ENCODE measurements at places on chromosomes 3 and 15. TPM values are rescaled to one million over a fixed set of nuclear protein-coding genes. Genes with fewer than 3 reads are reported as not detected.

Gene FAM81A
- 4.1 TPM for total RNA-seq

Gene RAD51
- total RNA-seq, result 20.3 TPM

Gene OTOL1
- total RNA-seq, result not detected

Gene SCG5
- total RNA-seq, result 48.1 TPM

Gene VEPH1
- 31.8 TPM for total RNA-seq

Gene CHRNA5
- total RNA-seq, result 26.2 TPM

Gene B4GALT4
- total RNA-seq, result 45.3 TPM

Gene SEMA3G
- total RNA-seq, result 2.5 TPM

Gene UBE2E2
- 169 TPM for total RNA-seq

Gene NANOGP8
- 49.6 TPM for total RNA-seq

Gene MUC20
- not detected for total RNA-seq

Gene CHRNA3
- total RNA-seq, result 1.3 TPM

Gene OXSM
- 2.2 TPM for total RNA-seq

Gene MYZAP
- total RNA-seq, result 0.66 TPM

Gene LHFPL4
- total RNA-seq, result 11.5 TPM

Gene CRYGS
- total RNA-seq, result 2.9 TPM

DNA sequence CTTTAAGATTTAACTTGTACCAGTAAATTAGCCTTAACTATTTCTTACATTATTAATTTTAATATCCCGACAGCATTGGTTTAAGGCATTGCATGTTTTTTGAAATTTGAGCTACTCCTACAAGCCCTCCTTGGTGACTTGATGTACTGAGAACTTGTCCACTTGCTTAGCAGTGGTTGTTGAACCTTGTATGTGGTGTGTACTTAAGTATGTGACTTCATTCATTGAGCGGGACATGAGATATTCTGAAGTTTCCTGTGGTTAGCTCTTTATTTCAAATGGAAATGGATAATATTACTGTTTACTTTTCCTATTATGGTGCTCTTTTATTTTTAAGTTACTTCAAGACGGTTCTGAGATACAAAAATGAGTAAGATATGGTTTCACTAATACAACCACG is 3.6 kb upstream of the COL6A5 start:
- H3K27me3 ChIP-seq, result peaks cover 35% of the 10 kb centered on the region
- no peak for DNase-seq
- H3K36me3 ChIP-seq, result no peaks in the 10 kb centered on the region
- H3K4me3 ChIP-seq, result no peak overlapping the region
- peaks cover 10% of the 10 kb centered on the region for H3K4me1 ChIP-seq

DNA sequence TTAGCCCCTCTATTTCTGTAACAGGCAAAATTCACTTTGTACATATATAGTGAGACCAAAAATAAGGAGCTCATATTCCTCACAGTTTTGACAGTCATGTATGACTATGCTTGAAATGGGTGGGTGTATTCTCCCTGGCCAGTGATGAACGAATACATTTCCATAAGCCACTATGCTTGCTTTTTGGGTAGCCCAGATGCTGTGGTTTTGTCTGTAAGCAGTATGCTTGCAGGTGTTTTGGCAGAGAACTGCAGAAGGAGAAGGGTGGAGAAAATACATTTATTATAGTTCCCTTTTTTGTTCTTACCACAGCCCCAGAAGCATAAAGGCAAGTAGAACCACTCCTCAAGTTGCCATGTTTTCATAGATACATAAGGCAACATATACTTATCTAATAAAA is 131.2 kb downstream of the RBMS3 start:
- H3K4me3 ChIP-seq, result no peak overlapping the region
- H3K27ac ChIP-seq, result no peak overlapping the region
- H3K4me1 ChIP-seq, result peaks cover 43% of the 10 kb centered on the region
- no peaks in the 10 kb centered on the region for H3K36me3 ChIP-seq
- DNase-seq, result no peak

DNA sequence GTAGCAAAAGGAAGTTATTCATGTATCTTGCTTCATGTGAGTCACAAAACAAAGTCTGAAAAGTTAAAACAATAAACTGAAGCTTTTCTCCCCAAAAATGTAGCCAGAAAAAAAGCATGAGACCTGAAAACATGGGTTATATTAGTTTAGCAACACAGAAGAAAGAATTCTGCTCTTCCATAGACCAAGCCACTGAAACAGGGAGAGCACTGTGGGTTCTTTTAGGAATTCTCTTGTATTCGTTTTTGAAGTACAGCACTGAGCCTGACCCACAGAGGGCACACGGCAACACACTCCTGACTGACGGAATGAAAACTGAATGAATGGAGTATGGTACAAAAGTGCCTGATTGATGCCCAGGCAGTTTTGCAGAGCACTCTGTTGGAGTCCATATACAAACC is 66.6 kb downstream of the TM4SF4 start:
- no peak overlapping the region for H3K4me3 ChIP-seq
- no peaks in the 10 kb centered on the region for H3K27me3 ChIP-seq
- peaks cover 29% of the 10 kb centered on the region for H3K4me1 ChIP-seq
- no peaks in the 10 kb centered on the region for H3K36me3 ChIP-seq
- DNase-seq, result no peak

DNA sequence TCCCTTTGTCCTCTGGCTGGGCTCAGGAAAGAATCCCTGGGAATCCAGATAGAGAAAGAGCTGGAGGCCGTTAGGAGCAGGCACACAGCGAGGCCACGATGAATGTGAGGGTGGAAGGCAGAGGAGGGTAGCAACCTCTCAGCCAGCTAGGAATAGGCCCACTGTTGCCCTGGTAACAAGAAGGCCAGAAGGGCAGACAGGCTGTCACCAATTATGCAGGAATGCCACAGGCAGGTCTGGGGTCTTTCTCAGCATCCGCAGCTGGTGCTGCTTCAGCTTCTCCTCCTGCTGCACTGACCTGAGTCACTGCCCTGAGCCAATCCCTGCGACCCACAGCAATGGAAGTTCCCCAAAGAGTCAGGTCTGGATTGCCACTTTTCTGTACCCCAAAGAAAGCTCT is 62.8 kb upstream of the C3orf80 start:
- no peak overlapping the region for H3K4me3 ChIP-seq
- peak; percentile 93 for DNase-seq
- no peaks in the 10 kb centered on the region for H3K36me3 ChIP-seq
- no peaks in the 10 kb centered on the region for H3K27me3 ChIP-seq
- H3K27ac ChIP-seq, result peak overlapping the region; percentile 7

DNA sequence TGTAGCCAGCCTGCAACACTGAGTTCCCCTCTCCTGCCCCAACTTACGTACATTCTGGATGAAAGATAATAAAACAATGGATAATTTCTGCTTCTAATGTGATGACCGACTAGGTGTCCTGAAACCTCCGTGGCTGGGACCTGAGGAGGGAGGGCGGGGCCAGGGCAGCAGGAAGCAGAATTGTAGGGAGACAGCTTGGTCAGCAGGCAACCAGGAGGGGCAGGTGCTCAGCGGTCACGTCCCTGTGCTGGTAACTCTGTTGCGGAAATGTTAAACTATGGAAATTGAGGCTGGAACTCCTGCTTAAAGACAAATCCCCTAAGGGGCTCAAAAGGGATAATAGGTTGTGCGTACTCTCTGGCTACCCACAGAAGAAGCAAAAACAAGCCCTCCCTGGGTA is 30.4 kb downstream of the SLC6A20 start:
- no peaks in the 10 kb centered on the region for H3K36me3 ChIP-seq
- H3K4me1 ChIP-seq, result 0 out of 2 replicates have a peak, but pooled peaks cover under 1% of the 10 kb centered on the region
- DNase-seq, result no peak

- DNase-seq, result no peak
- no peaks in the 10 kb centered on the region for H3K36me3 ChIP-seq
- no peak overlapping the region for H3K4me3 ChIP-seq
- no peaks in the 10 kb centered on the region for H3K27me3 ChIP-seq
- no peak overlapping the region for H3K27ac ChIP-seq
Observed at GRCh38 chr15:70920981-70921696, 28.5 kb downstream of the LRRC49 start.

- no peak overlapping the region for H3K27ac ChIP-seq
- H3K36me3 ChIP-seq, result no peaks in the 10 kb centered on the region
- H3K27me3 ChIP-seq, result no peaks in the 10 kb centered on the region
- no peak for DNase-seq
- H3K4me3 ChIP-seq, result no peak overlapping the region
Observed at GRCh38 chr15:51444112-51444511, 102.7 kb downstream of the GLDN start.

DNA sequence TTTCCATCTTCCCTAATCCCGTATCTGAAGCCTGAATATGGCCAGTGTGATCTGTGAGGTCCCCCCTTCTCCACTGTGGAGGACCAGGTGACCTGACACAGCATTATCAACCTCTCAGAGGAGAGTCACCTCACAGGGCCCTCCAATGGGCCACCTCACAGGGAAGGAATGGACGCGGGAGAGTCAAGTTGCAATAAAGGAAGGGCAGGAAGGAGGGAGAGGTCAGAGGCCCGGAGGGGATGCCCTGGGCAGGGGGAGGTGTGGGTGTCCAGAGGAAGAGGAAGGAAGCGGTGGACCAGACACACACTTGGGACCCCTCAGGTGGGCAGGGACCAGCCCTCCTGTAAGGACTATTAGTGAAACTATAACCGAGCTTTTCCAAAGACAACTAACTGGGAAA is 14.6 kb upstream of the LRRC15 start:
- no peak overlapping the region for H3K4me3 ChIP-seq
- no peak overlapping the region for H3K27ac ChIP-seq
- H3K27me3 ChIP-seq, result no peaks in the 10 kb centered on the region
- H3K36me3 ChIP-seq, result no peaks in the 10 kb centered on the region
- DNase-seq, result no peak

DNA sequence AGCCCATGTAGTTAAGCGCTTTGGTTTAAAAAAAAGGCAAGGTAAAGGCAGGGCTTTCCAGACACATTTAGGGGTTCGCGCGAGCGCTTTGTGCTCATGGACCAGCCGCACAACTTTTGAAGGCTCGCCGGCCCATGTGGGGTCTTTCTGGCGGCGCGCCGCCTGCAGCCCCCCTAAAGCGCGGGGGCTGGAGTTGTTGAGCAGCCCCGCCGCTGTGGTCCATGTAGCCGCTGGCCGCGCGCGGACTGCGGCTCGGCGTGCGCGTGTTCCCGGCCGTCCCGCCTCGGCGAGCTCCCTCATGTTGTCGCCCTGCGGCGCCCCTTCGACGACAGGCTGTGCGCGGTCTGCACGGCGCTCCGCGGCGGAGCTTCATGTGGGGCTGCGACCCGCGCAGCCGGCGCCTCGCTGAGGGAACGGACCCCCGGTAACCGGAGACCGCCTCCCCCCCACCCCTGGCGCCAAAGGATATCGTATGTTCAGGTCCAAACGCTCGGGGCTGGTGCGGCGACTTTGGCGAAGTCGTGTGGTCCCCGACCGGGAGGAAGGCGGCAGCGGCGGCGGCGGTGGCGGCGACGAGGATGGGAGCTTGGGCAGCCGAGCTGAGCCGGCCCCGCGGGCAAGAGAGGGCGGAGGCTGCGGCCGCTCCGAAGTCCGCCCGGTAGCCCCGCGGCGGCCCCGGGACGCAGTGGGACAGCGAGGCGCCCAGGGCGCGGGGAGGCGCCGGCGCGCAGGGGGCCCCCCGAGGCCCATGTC is 927 bp downstream of the SMAD6 start:
- H3K27me3 ChIP-seq, result peaks cover 48% of the 10 kb centered on the region
- peak; percentile 51 for DNase-seq
- peak overlapping the region; percentile 89 for H3K27ac ChIP-seq
- H3K36me3 ChIP-seq, result no peaks in the 10 kb centered on the region
- H3K4me3 ChIP-seq, result peak overlapping the region; percentile 86
- peaks cover 32% of the 10 kb centered on the region for H3K4me1 ChIP-seq

DNA sequence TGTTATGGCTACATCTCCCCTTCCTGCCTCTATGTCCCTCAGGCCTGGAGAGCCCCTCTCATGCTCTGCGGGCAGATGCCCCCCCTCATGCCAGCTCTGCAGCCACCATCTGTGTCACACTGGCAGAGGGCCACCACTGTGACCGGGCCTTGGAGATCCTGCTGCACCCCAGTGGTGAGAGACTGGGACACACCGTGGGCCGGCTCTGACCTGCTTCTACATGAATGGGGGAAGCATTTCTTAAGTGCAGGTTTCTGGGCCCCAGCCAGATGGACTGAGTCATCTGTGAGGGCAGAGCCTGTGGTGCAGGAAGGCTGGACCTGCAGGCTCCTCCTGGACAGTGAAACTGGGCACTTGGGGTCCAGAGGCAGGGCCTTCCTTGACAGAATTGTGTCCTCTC is 4.8 kb downstream of the VWA5B2 start:
- H3K36me3 ChIP-seq, result no peaks in the 10 kb centered on the region
- H3K4me1 ChIP-seq, result no peaks in the 10 kb centered on the region
- no peak overlapping the region for H3K27ac ChIP-seq
- peaks cover 52% of the 10 kb centered on the region for H3K27me3 ChIP-seq
- H3K4me3 ChIP-seq, result no peak overlapping the region
- DNase-seq, result peak; percentile 48

- no peak for DNase-seq
- H3K4me3 ChIP-seq, result no peak overlapping the region
- no peaks in the 10 kb centered on the region for H3K27me3 ChIP-seq
- H3K4me1 ChIP-seq, result no peaks in the 10 kb centered on the region
- no peak overlapping the region for H3K27ac ChIP-seq
Observed at GRCh38 chr3:196270499-196270898, 17.0 kb downstream of the PCYT1A start.

- H3K27me3 ChIP-seq, result no peaks in the 10 kb centered on the region
- peak; percentile 26 for DNase-seq
- H3K4me3 ChIP-seq, result no peak overlapping the region
- H3K4me1 ChIP-seq, result peaks cover 4% of the 10 kb centered on the region
- H3K27ac ChIP-seq, result no peak overlapping the region
- H3K36me3 ChIP-seq, result no peaks in the 10 kb centered on the region
Observed at GRCh38 chr3:44883213-44883955, 9.0 kb downstream of the TGM4 start.

GRCh38 chr3:131544557-131544956 is 41.8 kb upstream of the MRPL3 start:
- H3K27me3 ChIP-seq, result no peaks in the 10 kb centered on the region
- no peak overlapping the region for H3K27ac ChIP-seq
- no peaks in the 10 kb centered on the region for H3K4me1 ChIP-seq
- DNase-seq, result no peak
- no peaks in the 10 kb centered on the region for H3K36me3 ChIP-seq
- H3K4me3 ChIP-seq, result no peak overlapping the region

DNA sequence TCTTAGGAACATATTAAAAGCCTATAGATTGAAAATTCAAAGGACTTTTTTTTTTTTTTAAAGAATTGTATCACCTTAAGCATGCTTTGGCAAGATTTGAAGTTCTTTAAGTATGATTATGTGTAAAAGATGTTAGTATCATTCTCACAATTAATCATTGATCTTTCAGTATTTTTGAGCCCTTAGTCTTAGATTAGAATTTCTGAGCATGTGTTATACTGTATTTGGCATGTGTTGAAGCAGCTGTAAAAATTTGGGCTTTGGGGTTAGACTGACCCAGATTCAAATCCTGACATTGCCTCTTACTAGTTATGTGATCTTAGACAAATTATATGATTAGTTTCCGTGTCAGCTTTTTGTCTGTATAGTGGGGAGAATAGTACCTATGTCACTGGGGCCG is 6.3 kb downstream of the OXSR1 start:
- no peak for DNase-seq
- H3K4me3 ChIP-seq, result no peak overlapping the region

GRCh38 chr3:69496856-69497255 is 111.0 kb upstream of the FRMD4B start:
- no peaks in the 10 kb centered on the region for H3K27me3 ChIP-seq
- peaks cover 4% of the 10 kb centered on the region for H3K4me1 ChIP-seq
- no peak for DNase-seq
